ENCODE measurements at places on chromosomes 4 and X.

DNA sequence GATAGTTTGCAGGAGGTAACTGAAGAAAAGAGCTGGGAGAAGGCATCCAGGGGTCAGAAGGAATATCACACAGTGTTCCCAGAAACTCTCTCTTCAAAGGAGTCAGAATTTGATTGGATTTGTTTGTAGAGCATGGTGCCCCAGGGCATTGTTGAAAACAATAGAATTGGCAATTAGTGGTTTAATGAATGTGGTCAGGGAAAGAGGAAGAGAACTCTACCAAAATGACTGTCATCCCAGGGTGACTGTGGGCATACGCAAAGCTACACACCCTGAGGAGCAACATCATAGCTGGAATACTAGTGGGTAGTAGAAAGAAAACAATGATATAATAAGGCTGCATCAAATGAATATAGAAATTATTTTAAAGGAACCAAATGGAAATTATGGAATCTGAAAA is 21.5 kb downstream of the TNIP2 start:
- DNase-seq, result no peak

GRCh38 chr4:112511093-112511802 is 4.7 kb downstream of the NEUROG2 start:
- DNase-seq, result no peak

DNA sequence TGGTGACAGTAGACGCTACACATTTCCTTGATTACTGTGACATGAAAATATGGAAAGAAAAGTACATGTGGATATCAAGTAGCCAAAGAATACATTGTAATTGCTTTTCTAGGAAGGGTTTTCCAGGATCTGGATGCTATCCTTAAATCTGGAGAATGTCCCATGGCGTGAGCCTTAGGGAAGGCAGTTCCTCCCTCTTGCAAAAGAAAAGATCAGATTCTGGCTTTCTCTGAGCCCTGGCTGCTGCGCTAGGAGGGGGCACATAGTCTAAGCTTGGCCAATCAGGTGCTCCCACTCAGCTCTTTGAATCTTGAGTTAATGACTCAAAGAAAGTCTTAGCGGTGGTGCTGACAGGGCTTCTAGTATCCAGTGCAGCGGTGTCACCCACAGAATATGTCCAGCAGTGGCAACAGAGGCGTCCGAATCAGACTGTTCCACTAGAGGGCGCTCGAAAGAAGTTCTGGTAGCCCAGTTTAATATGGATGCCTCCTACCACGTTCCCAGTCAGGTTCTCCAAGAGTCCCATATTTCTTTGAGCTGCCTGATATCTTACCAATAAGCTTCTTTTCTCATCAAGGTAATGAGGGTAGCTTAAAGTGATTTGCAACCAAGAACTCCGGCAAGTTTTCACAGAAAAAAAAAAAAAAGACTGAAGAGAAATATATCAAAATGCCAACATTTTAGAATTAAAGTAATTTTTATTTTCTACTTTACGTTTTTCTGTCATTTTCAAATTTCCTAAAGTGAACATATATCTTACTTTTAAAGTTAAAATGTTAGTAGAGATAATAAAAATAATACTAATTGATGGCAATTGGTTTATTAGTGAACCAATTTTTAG is 213.4 kb upstream of the S100G start:
- peak; percentile 74 for DNase-seq

GRCh38 chr4:65738134-65738533 is 67.8 kb upstream of the EPHA5 start:
- no peak for DNase-seq

GRCh38 chr4:98626350-98626749 is 32.1 kb downstream of the TSPAN5 start:
- DNase-seq, result peak; percentile 88

- DNase-seq, result no peak
Observed at GRCh38 chrX:155949098-155949497, 48.4 kb upstream of the IL9R start.

GRCh38 chr4:152515678-152516077 is 20.2 kb downstream of the FBXW7 start:
- DNase-seq, result peak; percentile 86

DNA sequence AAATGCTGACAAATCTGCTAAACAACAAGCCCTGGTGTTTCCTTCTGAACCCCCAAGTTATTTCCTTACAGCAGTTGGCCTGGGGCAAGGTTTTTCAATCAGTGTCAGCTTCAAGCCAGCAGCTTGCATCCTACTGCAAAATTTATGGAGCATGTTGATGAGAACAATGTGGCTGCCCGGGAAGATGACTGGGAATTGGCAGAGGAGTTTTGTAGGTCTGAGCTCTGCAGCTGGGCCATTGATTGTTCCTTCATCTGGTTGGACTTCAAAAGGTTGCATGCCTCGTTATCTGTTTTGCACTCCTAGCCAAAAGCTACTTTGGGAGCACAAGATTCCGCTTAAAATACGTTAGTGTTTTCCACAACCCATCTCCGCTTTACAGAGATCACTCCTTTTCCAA is 1030.3 kb upstream of the LCORL start:
- DNase-seq, result peak; percentile 3

DNA sequence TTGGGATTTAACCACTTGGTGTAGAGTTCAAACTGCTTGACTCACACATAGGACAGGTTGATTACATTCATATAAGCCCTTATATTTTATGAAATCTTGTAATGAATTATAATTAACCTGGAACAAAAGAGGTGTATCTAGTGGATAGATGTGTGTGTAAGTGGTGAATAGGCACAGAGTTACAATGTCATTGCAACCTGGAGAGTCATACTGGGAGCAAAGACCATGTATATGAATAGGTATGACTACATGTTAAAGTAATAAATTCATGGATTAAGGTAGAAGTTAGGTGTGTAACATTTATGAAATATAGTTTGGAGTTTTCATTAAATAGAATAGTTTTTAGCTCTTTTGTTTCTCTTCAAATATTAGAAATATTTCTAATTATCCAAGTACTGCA is 26.1 kb downstream of the RAP1GDS1 start:
- DNase-seq, result no peak

- DNase-seq, result no peak
Observed at GRCh38 chr4:76292730-76293129, 13.8 kb upstream of the STBD1 start.

DNA sequence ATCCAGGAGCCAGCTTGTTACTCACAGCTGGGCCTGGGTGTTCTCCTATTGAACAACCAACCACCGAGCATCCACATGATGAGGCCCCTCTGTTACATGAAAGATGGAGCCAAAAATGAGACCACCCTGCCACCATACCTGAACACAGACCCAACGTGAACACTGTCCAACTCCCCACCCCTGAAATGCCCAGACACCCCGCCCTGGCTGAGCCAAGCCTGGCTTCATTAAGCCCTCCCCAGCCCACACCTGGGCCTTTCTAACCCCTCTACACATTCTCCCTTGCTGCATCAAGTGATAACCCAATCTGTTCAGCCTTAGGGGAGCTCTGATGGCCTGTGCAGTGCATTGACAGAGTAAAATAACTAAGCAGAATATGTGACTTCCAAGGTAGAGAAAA is 80.7 kb downstream of the EVC start:
- DNase-seq, result no peak

DNA sequence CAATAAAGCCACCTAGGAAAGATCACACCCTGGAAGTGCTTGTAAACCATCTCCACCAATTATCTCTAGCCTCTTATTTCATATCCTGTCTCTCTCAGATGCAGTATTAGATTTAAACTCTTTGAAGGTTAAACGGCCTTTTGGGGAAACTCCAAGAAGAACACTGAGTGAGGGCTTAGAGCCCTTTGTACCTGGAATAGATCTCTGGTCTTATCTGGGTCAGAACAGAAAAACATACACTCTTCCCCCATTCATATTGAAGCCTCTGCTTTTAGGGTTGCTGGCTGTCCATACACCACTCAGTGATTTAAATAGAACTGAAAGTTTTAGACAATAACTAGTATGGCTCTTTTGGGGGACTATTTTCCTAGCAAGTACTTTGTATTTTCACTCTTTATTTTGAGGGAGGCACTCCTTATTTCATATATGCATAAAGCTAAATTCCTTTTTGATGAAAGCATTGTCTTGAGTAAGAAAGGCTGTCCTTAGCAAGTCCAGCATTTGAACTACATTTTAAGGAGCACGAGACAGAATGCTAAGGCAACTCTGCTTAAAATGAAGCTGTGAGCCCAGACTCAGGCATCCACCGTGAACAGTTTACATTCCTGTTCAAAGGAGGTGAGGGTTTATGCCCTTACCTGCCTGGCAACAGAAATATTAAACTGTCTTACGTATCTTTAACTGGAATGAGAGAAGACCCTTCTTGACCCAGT is 17.4 kb downstream of the YY2 start:
- DNase-seq, result no peak

DNA sequence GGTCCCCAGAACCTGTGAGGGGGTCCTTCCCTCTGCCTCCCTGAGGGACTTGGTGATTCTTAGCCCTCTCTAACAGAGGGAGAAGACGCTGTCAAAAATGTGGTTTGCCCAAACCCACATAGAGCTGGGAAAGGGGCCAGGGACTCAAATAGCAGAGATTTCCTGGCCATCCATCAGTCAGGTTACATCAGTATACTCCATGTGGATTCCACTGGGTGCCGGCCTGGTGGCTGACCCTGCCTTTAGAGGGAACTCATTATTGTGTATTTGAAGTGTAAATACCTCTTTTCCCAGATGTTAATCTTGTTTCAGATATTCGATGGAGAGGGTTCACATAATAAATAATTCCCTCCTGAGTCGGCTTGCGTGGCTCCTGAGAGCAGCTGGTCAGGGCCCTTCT is 130.3 kb downstream of the TBL1X start:
- peak; percentile 78 for DNase-seq

DNA sequence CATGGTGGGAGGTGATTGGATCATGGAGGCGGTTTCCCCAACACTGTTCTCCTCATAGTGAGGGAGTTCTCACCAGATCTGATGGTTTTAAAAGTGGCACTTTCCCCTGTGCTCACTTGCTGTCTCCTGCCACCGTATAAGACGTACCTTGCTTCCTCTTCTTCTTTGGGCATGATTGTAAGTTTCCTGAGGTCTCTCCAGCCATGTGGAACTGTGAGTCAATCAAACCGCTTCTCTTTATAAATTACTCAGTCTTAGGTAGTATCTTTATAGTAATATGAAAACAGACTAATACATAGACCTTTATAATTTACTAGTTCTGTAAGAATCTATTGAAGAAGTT is 82.5 kb upstream of the PITX2 start:
- DNase-seq, result no peak

DNA sequence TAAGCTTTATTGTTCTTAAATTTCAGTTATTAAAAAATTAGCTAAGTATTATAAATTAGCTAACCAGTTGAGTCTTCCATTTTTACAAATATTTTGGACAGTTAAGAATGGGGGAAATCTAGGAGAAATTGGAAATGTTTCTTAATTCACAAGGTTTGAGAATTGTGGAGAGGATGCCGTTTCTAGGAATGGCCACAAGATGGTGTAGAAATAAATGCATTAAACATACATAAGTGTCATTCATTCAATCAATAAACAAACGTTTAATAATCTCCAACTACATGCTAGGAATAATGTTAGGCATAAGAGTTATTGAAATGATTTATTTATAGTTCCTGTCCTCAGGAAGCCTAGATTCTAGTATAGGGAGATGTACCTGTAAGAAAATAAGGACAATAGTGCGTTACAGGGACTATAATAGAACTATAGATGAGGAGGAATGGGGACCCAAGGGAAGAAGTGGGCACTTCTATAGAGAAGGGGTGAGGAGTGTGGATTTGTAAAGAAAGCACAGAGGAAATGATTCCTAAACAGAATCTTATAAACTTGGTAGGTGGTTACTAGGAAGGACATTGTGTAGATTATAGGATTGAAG is 195.7 kb upstream of the ANK2 start:
- no peak for DNase-seq

DNA sequence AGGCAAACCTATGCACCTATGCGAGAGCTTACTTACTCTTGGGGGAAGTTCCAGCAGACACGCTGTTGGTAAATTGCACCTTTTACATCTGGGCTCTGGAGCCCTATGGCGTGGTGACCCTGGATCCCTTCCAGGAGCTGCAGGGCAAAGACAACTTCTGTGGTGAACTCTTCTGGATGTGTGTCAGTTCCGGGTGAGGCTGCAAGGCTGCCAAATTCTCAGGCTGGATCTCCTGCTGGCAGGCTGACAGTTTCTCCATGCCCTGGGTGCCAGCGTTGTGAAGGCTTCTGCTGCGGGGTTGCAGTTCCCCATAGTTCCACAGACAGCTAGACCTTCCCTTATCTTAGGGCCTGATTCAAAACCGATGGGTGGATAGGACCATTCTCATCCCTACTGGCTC is 37.9 kb downstream of the RAP2C start:
- DNase-seq, result no peak

DNA sequence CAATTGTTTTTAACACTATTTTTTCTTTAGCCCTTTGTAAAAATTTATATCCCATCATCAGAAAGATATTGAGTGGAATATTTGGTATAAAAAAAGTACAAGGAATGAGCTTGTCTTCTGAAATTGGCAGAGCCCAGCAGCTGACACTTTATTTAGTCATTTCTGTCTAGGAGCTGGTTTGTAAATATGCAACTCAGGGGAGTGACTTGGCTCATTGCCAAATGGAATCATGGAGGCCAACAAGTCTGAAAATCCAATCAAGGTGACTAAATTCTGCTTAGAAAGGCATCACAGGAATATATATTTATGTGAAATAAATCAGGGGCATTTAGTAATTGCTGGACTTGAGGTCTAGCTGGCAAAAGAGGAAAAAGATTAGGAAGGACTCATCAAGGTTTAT is 74.4 kb downstream of the OTC start:
- no peak for DNase-seq

DNA sequence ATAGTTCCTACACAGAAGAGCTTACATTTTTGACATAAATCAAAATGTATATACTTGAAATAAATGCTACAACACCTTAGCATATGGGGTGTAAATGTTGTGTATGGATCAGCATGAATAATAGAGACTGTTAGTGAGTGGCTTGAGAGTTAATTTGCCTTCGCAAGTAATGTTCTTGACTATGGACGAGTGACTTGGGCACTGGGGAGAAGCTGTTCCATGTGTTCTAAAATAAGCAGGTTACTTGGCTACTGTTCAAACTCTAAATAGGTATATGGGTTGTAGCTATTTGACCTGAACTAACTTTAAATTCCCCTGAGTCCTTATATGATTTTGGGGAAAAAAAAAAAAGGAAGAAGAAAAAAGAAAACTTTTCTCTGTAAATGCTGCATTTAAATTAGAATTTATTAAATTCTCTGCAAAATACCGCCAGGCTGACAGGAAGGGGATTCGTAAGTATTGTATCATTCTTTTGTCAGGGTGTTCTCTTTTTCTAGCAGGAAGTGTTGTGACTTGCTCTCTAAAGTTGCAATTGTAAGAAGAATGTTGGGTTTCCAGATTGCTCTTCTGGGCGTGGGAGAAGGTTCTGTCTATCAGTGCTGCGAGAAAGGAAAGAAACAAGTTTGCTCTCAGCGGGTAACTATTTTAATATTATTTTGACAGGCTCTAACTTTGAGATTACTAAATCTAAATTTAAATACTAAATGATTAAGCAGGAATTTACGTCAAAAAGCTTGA is 32.2 kb downstream of the PLS3 start:
- peak; percentile 59 for DNase-seq

All from fibroblast of skin of abdomen (primary cell).